Fibroblast of skin of left biceps (primary cell): ENCODE measurements at places on chromosomes 1 and 21.

DNA sequence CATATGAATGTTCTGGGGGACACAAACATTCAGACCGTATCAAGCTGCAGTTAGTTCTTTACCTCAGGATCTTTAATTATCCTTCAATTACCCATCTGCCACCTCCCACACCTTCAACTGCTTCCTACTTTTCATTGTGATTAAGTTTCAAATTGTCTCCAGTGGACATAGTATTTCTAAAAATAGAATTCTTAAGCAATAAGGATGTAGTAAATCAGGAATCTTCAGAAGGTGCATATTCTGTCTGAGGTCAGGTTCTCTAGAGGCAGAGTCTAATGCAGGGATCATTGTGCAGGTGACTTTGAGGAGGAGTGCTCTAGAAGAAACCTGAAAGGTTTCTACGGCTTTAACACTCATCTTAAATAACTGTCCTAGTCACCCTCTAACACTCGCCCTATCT is 102.6 kb upstream of the PPP2R5A start:
- DNase-seq, result no peak

DNA sequence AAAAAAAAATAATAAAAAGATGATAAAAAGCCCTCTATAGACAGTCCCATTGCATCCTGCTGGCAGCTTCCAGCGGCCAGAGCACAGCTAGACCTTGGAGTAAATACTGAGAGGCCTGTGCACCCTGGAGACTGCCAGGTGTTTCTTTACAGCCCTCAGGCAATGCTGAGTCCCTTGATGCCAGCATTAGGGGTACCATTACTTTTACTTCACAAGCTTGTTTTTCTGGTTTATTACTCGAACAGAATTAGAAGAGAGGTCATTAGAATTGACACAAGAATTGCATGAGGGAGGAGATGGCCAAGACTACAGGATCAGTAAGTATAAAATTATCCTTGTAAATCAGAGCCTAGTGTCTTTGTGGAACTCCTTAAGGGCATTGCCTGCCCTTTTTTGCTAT is 43.6 kb downstream of the AKNAD1 start:
- DNase-seq, result no peak

GRCh38 chr1:6460301-6461050 is 5.5 kb downstream of the TNFRSF25 start:
- DNase-seq, result no peak

GRCh38 chr21:36567216-36567885 is 87.4 kb upstream of the CLDN14 start:
- peak; percentile 93 for DNase-seq

GRCh38 chr1:36161641-36162531 is 5.9 kb downstream of the MAP7D1 start:
- no peak for DNase-seq

GRCh38 chr1:223246476-223247112 is 103.5 kb upstream of the TLR5 start:
- DNase-seq, result no peak
